Stimulated activated CD4-positive, alpha-beta T cell treated with anti-CD3 and anti-CD28 coated beads, Interleukin-2, amount 100 ng/mL, for 4 hours (primary cell): ENCODE measurements at places on chromosomes 1 and 21.

GRCh38 chr1:30834253-30834652 lies 74.3 kb downstream of the SDC3 start:
- no peak for DNase-seq

- DNase-seq = no peak
These were observed 1.7 kb upstream of the SIM2 start for GRCh38 chr21:36697060-36697850.

DNA sequence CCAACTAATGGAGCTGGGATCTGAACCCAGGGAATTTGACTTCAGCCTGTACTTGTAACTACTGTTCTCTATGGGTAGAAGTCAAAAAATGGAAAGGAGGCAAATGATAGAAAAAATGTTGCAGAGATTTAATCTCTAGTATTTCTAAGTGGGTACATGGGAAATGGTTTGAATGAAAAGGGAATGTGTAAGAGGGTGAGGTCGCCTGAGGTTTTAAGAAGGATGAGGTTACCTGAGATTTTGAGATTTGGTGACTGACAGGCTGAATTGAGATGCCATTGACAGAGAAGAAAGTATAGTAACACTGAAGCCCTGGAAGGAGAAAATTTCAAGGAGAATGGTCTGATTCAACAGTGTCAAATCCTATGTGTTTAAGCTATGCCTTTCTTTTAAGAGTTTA lies 5.5 kb downstream of the CAMSAP2 start:
- DNase-seq = no peak

DNA sequence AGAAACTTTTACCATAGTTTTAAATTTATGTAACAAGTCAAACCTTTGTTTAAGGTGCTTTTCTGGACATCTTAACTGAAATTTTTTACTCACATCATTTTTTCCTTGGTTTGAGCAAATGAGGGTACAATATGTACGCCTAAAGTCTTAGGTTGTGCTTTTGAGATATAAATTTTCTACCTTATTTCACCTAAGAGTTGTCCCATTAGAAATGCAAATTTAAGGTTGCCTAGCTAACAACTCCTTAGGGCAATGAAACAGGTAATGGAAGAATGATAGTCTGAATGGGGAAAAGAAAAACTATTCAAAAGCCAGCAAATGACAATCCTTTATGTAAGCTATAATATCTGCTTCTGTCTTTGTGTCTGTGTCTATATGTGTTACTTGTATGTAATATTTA lies 19.6 kb downstream of the NRDC start:
- no peak for DNase-seq
